Nasal cavity respiratory epithelium epithelial cell of viscerocranial mucosa (primary cell): ENCODE measurements at places on chromosomes 7 and 10. TPM values are rescaled to one million over a fixed set of nuclear protein-coding genes. Genes with fewer than 3 reads are reported as not detected.

Gene FAM180A
- 0.14 and 0.34 TPM in 2 replicates for total RNA-seq

Gene NUTM2E
- 0.21 and 0.34 TPM in 2 replicates for total RNA-seq

Gene LIPF
- not detected in 2 replicates for total RNA-seq

Gene SPDYE8
- total RNA-seq = not detected in 2 replicates

Gene CYTH3
- total RNA-seq = 9.2 and 20.9 TPM in 2 replicates

Gene VWDE
- total RNA-seq = 3.1 and 3.8 TPM in 2 replicates

Gene KEL
- total RNA-seq = 0.28 TPM in 1 of 2 replicates, not detected in the other

Gene CACNB2
- total RNA-seq = 0.34 TPM in 1 of 2 replicates, not detected in the other

Gene APBB1IP
- not detected in 2 replicates for total RNA-seq

Gene POLR2J3
- total RNA-seq = 10.3 and 10.9 TPM in 2 replicates

Gene INHBA
- total RNA-seq = 8.5 and 11.2 TPM in 2 replicates

Gene MRC1
- not detected in 2 replicates for total RNA-seq

Gene SLC25A28
- total RNA-seq = 15.4 and 18.9 TPM in 2 replicates

Gene C10orf105
- not detected in 2 replicates for total RNA-seq

Gene NME8
- total RNA-seq = not detected in 2 replicates

Gene MYL10
- not detected in 2 replicates for total RNA-seq

Gene ADAM12
- total RNA-seq = 0.28 TPM in 1 of 2 replicates, not detected in the other

Gene SLC13A4
- 0.07 TPM in 1 of 2 replicates, not detected in the other for total RNA-seq

Gene FHIP2A
- 12.6 and 16.2 TPM in 2 replicates for total RNA-seq

Gene RBP4
- total RNA-seq = not detected in 2 replicates

Gene GHRHR
- total RNA-seq = not detected in 2 replicates

Gene HOXA10
- total RNA-seq = not detected in 2 replicates

Gene MINPP1
- total RNA-seq = 24.3 and 28.0 TPM in 2 replicates

Gene COL17A1
- total RNA-seq = 884 and 910 TPM in 2 replicates

Gene IL15RA
- 0.68 and 3.6 TPM in 2 replicates for total RNA-seq

Gene MCM10
- 0.21 and 0.34 TPM in 2 replicates for total RNA-seq
